Stimulated activated CD4-positive, alpha-beta T cell treated with anti-CD3 and anti-CD28 coated beads, Interleukin-1b, Interleukin-23, amount 100 ng/mL, for 48 hours (primary cell): ENCODE measurements at places on chromosomes 7 and 10.

- DNase-seq, result no peak
Observed at GRCh38 chr7:44108768-44109750, 4.9 kb downstream of the AEBP1 start.

GRCh38 chr7:152025077-152025936 is at the start of gene GALNT11:
GALNT11 (plus strand) TSS chr7:152025674; CDS start chr7:152094228, 68,554 bp downstream.
- peak; percentile 84 for DNase-seq

- no peak for DNase-seq
Observed at GRCh38 chr10:31103112-31103511, 71.4 kb upstream of the ZNF438 start.

DNA sequence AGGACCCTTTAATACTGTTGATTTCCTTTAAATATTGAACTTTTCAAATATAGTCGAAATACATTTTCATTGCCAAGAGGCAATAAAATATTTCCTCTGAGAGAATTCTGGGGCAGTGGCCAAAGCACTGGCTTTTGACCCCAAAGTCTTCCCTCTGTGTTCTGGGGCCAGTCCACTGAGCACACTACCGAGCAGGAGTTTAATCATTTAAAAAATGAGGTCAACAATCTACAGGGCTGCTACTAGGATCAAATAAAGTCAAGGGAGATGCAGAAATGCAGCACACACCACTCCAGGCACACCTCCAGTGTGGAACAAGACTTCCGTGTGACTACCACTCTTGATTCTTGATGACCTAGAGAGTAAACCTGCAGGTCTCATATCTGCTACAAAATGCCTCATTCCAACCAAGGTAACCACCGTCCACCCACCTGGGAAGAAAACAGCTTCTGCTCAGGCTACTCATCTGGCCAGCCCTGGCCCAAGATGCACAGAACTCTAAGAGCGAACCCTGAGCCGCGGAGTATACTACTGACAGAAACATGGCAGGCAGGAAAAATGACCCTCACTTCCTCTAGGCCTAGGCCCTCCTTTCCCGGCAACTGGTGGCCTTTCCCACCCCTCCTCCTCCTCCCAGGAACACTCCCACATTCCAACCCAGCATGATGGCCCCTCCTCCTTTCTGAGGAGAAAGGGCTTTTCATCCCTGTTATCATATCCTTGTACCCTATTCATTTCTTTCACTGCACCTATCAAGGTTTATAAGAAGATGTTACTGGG is 97.7 kb downstream of the ALOX5 start:
- DNase-seq, result no peak

- peak; percentile 64 for DNase-seq
Observed at GRCh38 chr10:17648243-17649035, 4.5 kb downstream of the STAM start.

DNA sequence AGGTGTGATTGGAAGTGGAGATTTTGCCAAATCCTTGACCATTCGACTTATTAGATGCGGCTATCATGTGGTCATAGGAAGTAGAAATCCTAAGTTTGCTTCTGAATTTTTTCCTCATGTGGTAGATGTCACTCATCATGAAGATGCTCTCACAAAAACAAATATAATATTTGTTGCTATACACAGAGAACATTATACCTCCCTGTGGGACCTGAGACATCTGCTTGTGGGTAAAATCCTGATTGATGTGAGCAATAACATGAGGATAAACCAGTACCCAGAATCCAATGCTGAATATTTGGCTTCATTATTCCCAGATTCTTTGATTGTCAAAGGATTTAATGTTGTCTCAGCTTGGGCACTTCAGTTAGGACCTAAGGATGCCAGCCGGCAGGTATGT is 13.6 kb downstream of the STEAP2 start:
- DNase-seq, result no peak

DNA sequence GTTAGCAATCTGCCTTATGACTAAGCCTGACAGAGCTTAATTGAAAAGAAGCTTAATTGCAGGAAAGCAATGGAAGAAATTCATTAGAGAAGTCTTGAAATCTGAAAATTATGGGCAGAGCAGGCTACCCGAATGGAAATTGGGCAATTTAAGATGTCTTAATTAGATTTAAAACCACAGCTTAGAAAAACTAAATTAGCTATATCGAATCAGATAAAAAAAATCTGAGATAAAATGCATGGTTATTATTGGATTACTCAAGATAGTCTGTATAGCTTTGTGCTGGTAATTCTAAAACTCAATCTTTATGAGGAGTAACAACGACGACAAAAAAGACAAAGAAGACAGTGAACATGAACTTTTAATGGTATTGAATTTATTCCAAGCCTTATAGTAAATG is 248.1 kb upstream of the LRRN3 start:
- no peak for DNase-seq

DNA sequence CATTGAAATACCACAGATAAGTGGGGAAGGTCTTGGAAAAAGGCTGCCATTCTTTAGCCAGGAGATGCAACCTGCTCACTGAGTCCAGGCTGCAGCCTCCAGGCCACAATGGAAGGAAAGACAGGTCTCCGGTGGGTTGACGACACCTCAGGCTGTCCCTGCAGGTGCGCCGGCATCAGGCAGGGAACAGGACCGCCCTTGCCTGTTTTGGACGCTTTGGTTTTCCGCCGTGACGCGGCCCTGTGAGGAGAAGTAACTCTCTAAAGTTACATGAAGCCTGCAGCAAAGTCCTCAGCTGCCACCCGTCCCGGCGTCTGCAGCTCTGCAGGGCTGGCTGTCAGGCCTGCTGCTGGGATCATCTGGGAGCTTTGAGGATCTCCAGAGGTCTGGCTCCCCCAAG is 147.0 kb downstream of the WDR37 start:
- no peak for DNase-seq

- no peak for DNase-seq
Observed at GRCh38 chr10:77622889-77623291, 14.7 kb downstream of the KCNMA1 start.

DNA sequence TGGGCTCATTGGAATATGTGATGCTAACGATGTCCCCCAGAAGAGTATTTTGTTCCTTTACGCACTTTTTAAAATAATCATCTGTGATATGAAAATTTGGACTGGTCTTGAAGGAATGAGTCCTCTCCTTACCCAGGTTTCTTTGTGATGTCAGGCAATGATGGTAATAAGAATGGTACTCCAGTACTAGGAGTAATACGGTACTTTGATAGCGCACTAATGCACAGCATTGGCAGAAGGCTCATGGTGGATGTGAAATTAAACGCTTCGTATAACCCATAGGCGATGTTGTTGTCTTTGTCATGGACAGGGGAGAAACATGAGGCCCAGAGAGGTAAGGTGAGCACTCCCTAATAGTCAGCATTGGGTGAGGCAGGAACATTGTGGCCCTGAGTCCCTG is 125.4 kb downstream of the DPP6 start:
- no peak for DNase-seq

DNA sequence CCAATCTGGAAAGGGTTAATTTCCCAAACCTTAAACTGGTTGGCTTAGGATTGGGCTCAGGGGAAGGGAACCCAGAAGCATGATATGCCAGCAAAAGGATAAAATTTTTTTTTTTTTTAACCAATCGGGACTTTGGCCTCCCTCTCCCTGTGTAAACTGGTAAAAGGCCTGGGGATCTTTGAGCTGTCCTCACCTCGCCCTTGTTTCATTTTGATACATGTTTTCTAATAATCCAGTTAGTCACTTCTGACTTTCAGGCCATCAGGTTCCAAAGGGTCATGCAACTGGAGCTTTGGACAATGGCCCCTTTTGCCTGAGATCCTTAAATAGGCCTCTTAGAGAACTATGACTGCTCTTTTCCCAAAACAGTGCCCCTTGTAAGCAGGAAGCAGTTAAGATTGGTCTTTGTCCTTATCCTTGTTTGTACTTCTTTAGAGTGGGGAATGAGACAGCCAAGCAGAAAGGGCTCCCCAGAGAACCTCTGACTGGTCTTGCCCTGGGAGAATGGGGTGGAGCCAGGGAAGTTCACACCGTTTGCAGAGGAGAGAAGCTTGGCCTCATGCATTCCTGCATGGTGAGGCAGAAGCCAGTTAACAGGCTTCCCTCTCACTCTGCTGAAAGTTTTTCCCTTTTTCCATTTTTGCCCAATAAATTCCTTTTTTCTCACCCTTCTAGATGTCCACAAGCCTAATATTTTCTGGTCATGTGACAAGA is 424.2 kb upstream of the CNTNAP2 start:
- DNase-seq, result no peak

DNA sequence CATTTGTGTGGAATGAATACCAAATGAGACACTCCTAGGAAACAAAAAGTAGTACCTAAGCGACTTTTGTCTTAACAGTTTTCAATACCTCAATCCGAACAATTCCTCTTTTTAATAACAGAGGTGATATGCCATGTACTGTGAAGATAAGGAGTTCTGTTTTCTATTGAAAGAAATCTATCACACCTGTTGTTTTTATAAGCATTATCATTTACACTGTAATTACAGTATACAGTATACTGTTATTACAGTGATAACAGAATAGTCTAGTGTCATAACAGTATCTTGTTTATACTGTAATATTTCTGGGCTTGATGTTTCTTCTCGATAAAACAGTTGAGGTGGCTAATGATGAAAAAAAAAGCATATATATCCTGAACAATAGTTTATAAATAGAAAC is 9.4 kb upstream of the RHOBTB1 start:
- DNase-seq, result no peak

DNA sequence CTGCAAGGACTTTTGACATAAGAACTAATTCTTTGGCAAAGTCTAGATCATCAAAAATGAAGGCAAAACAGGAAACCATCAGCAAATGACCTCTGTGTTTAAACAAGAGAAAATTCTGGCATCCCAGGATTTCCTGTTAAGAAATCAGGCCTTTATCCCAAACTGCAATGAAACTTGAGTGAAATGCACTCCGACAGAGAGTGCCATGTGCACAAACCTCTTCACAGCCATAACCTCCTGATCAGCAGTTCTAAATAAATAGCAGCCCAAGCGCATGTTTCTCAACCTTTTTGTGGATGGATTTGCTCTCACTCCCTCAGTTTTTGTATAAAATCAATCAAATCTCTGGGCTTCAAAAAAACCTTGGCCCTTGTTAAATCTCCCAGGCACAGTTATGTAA is 107.7 kb upstream of the EEPD1 start:
- no peak for DNase-seq

GRCh38 chr7:120059641-120060040 is 213.3 kb upstream of the KCND2 start:
- no peak for DNase-seq

DNA sequence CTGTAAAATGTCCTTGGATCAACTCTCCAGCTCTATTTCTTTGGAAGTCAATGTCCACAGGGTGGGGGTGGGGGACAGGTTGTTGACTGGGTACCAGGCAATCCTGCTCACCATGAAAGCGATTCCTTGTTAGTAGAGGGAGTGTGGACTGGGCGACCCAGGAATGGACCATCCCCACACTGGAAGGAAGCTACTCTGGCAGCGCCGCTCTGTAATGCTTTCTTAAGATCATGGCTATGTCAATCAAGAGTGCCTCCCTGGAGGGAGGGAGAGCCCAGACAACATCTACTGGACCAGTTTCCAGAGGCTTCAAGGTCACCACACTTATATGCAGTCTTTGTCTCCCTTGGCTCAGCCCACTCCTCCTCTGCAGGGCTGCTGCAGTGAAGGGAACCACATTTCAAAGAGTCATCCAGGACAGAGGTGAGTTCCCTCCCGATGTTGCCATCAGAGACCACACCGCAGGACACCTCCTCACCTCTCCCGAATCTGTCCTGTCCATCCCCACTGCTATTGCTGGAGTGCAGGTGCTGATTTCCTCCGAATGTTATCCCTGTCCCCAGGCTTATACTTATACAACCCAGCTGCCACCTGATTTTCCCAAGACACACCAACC is 6.9 kb downstream of the GIMAP5 start:
- DNase-seq, result no peak

DNA sequence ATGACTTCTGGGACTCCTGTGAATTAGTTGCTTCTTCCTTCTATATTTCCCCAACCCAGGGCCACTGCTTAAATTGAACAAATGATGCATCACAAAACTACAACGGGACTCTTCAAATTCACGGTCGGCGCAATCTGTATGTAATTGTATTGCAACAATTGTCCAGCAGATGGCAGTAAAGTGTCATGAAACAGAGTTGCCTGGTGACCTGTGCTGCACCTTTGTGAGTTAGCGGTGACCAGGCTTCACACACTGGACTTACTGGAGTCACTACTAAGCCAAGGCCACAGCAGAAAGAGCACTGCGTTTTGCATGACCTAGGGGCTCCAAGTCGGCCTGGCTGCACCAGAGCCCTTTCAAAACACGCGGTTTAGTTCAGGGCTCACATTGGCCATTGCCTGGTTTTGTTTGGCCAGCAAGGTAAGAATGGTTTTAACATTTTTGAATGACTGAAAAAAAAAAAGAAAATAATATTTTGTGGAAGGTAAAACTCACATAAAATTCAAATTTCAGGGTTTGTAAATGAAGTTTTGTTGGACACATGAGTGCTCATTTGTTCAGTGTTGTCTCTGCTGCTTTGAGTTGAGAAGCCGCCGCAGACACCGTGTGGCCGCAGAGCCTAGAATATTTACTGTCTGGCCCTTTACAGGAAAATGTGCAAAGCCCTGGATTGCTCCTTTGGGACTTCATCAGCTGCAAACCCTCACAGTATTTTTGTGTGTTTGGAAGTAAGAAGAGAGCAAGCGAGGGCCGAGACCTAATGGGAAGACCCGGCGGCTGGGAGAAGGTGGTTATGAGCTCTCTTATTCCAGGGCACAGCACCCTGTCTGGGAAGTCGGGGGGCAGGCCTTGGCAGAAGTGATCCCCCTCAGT is 23.2 kb upstream of the ZNF32 start:
- peak; percentile 19 for DNase-seq

- no peak for DNase-seq
Observed at GRCh38 chr7:517774-518629, 1.6 kb downstream of the PDGFA start.

GRCh38 chr7:108265007-108265406 is 134.8 kb upstream of the LAMB4 start:
- no peak for DNase-seq

GRCh38 chr10:76190634-76191270 is 759.3 kb downstream of the LRMDA start:
- DNase-seq, result no peak
